Stimulated activated memory B cell treated with anti-CD40 and anti-IgM and Interleukin-4, amounts not matched to agents 10 μg/mL and 1 μg/mL and 100 μg/mL, for 72 hours (primary cell): ENCODE measurements at places on chromosomes 12 and 14.

DNA sequence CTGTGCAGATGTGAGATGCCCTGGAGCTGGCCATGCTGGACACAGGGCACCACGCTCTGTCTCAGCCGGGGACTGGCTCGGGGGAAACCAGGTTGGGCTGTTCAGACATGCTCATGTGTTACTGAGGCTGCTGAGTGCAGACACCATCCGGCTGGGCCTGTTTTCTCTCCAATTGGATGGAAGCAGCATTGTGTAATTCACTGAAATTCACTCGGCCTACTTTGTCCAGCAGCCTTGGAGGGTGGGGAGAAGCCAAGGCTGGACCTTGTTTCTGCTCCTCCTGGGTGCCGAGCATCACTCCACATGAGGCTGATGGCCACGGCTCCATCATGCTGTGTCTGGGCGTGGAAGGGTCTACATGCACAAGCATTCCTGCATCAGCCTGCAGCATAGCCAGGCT lies 130.7 kb downstream of the SMOC1 start:
- no peak for ATAC-seq
- no peak overlapping the region for H3K4me3 ChIP-seq
- H3K4me1 ChIP-seq, result no peaks in the 10 kb centered on the region

GRCh38 chr12:27826076-27826475 lies 46.0 kb upstream of the MANSC4 start:
- H3K27ac ChIP-seq, result no peak overlapping the region
- H3K36me3 ChIP-seq, result no peaks in the 10 kb centered on the region
- peaks cover 39% of the 10 kb centered on the region for H3K4me1 ChIP-seq
- no peak for ATAC-seq
- H3K27me3 ChIP-seq, result no peaks in the 10 kb centered on the region

DNA sequence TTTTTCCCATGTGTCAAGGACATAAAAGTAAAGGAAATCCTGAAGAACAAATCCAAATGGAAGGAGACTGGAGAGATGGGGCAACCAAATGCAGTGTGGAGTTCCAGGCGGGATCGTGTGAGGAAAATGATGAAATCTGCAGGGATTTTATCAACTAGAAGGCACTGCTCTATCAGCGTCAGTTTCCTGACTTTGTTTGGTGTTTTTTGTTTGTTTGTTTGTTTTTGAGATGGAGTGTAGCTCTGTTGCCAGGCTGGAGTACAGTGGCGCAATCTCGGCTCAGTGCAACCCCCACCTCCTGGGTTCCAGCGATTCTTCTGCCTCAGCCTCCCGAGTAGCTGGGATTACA lies 43.3 kb upstream of the GPR132 start:
- H3K4me3 ChIP-seq, result no peak overlapping the region
- peaks cover 7% of the 10 kb centered on the region for H3K4me1 ChIP-seq
- H3K27me3 ChIP-seq, result peaks cover 46% of the 10 kb centered on the region
- ATAC-seq, result no peak
- H3K27ac ChIP-seq, result no peak overlapping the region

GRCh38 chr12:61798778-61799177 lies 461.4 kb upstream of the USP15 start:
- H3K4me3 ChIP-seq, result no peak overlapping the region
- no peak for ATAC-seq
- no peaks in the 10 kb centered on the region for H3K36me3 ChIP-seq

DNA sequence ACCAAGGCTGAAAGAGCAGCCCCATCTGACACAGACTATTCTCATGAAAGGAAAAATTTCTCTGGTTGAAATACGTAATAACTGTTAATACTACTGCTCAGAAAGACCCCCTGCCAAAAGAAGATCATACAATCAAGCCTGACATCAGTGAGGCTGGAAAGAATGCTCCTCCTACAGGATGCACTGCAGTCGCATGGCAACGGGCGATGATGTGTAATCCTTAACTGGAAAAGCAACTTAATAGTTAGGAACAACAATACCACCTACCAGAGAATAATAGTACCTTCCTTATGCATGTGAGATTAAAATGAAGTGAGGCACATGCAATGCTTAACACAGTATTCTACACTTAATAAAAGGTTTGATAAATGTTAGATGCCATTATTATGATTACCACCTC lies 1.2 kb upstream of the GOLGA5 start:
- peak overlapping the region; percentile 96 for H3K27ac ChIP-seq
- H3K27me3 ChIP-seq, result no peaks in the 10 kb centered on the region
- ATAC-seq, result no peak
- no peak overlapping the region for H3K4me3 ChIP-seq
- H3K36me3 ChIP-seq, result peaks cover 19% of the 10 kb centered on the region
- H3K4me1 ChIP-seq, result peaks cover 23% of the 10 kb centered on the region

- H3K4me1 ChIP-seq, result peaks cover 38% of the 10 kb centered on the region
Measured at GRCh38 chr12:9751204-9752144, 9.2 kb downstream of the CD69 start.

DNA sequence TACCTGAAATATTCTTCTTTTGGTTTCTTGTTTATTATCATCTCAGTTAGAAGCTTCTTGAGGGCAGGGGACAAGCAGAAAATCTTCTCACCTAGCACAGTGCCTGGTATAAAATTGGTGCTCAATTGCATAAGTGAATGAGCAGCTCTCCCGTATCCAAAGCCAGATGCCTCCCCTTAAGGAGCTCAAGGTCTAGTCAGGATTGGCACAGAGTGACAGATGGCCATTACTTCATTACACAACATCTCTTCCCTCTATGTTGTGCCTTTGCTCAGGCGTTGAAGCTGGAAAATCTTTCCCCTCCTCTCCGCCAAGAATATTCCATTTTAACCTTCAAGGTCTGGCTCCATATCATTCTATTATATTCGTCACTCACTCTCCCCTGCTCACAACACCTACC lies 3.6 kb downstream of the SLC4A8 start:
- H3K36me3 ChIP-seq, result no peaks in the 10 kb centered on the region
- no peaks in the 10 kb centered on the region for H3K27me3 ChIP-seq
- H3K4me3 ChIP-seq, result no peak overlapping the region
- H3K4me1 ChIP-seq, result peaks cover 15% of the 10 kb centered on the region
- H3K27ac ChIP-seq, result no peak overlapping the region

DNA sequence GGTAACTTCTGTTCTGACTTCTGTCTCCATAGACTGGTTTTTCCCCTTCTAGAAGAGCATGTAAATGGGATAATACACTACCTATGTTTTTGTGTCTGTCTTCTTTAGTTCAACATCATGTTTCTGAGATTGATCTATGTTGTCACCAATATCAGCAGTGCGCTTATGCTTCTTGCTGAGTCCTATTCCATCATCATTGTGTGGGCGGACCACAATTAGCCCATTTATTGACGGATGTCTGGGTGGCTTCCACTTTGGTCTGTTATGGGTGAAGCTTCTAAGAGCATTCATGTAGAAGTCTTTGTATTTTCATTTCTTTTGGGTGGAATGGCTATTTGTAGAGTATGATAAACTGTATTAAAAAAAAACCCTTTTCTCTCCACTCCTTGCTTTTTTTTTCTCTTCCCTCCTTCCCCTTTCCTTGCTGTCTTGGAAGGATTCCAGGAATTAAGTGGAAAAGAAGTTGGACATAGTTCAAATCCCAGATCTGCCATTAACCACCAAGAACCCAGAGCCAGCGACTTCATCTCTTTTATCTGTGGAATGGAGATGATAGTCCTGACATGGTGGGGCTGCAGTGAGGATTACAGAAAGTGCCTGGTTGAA lies 7.0 kb upstream of the SERPINA1 start:
- no peak overlapping the region for H3K27ac ChIP-seq
- peaks cover 10% of the 10 kb centered on the region for H3K27me3 ChIP-seq
- no peaks in the 10 kb centered on the region for H3K4me1 ChIP-seq
- ATAC-seq, result no peak

DNA sequence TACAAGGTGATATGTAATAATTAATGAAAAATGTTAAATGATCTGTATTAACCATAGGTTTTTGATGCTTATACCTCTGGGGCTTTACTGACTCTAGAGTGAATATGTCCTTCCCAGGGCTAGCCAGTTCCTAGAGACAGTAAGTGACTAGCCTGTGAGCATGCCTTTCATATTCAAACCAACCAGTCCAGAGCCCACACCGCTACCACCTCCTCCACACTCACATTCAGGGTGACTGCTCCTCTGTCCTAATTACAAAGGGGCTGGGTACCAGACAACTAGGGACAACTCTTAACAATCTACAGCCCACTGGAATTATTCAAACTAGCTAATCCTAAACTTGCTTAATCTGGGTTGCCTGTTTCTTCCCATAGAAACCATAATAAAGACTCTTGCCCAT lies 49.0 kb downstream of the RALGAPA1 start:
- peaks cover 29% of the 10 kb centered on the region for H3K36me3 ChIP-seq
- no peak overlapping the region for H3K27ac ChIP-seq
- H3K4me3 ChIP-seq, result no peak overlapping the region
- no peak for ATAC-seq

DNA sequence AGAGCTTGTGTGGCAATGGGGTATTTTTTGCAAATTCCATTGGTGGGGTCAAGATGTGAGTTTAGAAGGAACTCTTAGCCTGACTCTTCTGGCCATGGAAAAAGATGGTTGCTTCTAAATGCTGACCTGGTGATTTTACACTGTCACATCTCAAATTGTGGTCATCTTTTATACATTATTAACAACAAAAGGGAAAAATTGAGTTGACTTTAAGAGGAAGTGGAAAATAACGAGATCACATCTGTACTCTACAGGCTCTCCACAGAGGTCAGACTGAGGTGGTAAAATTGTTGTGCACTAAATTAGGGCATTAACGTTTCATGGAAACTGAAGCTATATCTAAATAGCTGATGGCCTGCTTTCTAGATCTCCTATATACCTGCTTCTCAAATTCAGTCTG lies 44.7 kb downstream of the PTPN11 start:
- H3K36me3 ChIP-seq, result peaks cover 55% of the 10 kb centered on the region
- no peak overlapping the region for H3K4me3 ChIP-seq
- H3K4me1 ChIP-seq, result peaks cover 19% of the 10 kb centered on the region
